ENCODE measurements at places on chromosomes 5 and 9.

DNA sequence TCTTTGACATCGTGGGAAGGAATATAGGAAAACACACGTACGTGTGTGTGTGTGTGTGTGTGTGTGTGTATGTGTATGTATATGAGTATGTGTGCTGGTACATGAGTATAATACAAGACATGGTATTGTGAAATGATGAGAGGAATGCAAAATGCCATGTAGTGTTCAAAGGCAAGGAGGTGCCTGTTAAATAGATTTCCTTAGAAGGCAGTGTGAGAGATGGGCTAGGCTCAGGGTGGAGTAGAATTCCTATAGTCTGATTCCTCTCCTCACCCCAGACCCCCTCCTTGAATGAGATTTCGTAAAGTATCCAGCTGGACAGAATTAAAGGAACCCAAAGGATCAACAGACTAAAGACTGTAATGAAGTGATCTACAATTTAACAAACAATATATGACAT lies 11.1 kb downstream of the GPR21 start:
- DNase-seq, result peak; percentile 61

GRCh38 chr9:4339357-4339756 lies 39.5 kb upstream of the GLIS3 start:
- DNase-seq, result peak; percentile 20

- DNase-seq, result no peak
Measured at GRCh38 chr9:34559624-34560455, 29.7 kb downstream of the CNTFR start.

DNA sequence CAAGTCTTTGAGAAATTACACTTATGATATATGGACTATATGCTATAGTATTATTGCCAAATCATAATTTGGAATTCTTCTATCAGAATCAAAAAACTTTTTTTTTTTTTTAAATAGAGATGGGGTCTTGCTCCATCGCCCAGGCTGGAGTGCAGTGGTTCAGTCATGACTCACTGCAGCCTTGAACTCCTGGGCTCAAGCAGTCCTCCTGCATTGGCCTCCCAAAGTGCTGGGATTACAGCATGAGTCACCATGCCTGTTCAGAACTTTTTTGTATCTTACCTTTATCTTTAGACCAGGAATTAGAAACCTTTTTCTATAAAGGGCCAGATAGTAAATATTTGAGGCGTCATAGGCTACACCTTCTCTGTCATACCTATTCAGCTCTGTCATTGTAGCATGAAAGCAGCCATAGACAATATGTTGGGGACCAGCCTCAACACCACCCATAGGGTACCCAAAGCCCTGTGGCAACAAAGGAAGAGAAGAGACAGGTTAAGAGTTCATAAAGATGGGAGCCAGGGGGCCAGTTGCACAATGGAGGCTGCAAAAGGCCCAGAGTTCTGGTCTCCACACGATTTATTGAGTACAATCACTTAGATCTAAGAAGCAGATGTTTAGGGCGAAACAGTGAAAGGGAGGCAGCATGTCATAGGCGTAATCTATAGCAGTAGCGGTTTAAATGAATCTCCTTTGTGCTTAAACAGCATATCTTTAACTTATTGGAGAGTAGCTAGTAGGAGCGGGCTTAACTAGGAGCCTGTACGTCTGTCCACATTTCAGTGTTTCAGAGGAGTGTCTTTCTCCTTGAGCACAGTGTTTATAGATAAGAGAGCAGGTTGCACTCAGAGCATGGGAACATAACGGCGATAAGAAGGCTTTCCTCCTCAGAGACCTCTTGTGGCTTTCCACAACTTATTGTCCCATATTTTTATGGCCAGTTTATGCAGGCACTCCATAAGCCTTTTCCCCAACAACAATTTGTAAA lies 12.5 kb downstream of the ECM2 start:
- DNase-seq, result no peak

DNA sequence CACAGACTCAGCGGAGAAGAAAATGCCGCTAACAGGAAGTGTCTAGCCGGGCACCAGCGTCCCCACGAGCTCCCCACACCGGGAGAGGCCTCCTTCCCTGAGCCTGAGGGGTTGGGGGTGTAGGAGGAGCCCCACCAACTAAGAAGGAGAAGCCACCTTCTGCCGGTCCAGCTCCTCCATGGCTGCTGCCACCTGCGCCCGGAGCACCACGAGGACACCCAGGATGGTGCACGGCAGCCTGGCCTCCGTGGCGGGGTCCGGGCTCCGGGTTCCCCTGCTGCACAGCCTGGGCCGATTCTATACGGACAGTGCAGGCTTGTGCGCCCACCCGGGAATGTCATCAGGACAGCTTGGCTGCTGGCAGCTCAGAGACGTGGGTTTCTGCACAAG lies 297 bp downstream of the LCN8 start:
- no peak for DNase-seq

GRCh38 chr9:117612317-117612716 lies 91.9 kb upstream of the TLR4 start:
- DNase-seq, result no peak

- DNase-seq, result no peak
Measured at GRCh38 chr5:23506329-23507236, 826 bp upstream of the PRDM9 start.

- DNase-seq, result no peak
Measured at GRCh38 chr5:15034379-15034778, 162.8 kb upstream of the ANKH start.

DNA sequence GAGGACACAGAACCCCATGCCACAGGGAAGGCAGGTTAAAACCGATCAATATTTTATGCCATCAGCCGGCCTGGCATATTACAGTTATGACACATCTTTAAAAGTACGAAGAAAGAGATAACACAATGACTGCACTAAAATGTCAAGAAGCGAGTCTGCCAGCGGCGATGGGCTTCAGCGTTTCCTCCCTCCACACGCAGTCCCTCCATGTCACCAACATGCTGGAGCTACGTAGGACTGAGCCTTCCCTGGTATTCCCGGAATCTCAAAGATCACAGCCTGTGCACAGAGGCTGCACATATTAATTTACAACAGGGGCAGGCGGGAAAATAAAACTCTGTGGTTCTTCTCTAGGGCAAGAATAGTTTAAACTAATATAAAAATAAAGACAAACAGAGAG lies 257.7 kb downstream of the IRX1 start:
- DNase-seq, result no peak

DNA sequence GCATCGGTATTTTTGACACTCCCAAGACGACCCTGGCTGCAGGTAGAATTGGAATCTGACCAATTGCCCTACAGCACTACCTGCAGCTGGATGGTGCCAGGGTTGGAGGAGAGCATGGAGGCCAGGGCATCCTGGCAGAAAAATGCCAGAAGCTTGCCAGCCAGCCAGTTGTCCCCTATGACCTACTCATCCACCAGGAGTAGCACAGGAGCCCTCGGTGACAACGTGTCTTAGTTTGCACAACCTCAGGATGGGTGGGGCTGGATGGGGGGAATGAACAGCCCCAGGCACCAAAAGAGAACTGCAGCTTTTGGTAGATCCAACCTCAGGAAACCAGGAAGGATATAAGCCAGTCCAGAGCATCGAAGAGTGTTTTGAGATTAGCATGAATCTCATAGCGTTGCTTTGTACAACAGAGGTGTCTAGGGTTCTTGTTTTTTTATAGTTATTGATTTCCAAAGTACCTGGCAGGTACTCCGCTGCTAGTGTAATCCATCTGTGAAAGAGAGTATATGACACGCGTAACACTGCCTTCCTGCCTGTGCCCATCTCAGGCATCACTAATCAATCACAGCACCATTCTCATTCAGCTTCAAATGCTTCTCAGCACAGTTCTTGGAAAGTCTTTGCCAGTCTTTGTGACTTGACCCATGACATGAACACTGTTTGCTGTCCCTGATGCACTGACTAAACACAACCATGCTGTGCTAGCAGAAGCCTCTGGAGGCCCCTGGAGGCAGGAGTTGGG lies 36.7 kb upstream of the ASS1 start:
- DNase-seq, result no peak

DNA sequence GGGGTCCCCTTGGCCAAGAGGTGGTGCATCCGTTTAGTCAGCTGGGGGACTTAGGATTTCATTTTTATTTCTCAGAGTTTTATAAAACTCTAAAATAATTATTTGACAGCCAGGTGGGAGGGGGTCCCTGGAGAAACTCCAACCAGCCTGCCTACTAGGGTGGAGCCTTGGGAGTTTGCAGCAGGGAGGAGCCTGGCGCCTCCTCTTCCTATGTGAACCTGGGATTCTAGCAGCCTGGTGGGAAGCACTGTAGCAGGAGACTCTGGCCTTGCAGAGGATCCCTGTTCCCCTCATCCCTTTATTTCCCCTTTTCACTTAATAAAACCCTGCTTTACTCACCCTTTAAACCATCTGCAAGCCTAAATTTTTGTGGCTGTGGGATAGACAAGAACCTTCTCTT lies 50.8 kb downstream of the FXN start:
- DNase-seq, result no peak
